ENCODE measurements at places on chromosomes 3 and 15.

- no peak for DNase-seq
Measured at GRCh38 chr15:72098040-72098439, 19.9 kb downstream of the MYO9A start.

DNA sequence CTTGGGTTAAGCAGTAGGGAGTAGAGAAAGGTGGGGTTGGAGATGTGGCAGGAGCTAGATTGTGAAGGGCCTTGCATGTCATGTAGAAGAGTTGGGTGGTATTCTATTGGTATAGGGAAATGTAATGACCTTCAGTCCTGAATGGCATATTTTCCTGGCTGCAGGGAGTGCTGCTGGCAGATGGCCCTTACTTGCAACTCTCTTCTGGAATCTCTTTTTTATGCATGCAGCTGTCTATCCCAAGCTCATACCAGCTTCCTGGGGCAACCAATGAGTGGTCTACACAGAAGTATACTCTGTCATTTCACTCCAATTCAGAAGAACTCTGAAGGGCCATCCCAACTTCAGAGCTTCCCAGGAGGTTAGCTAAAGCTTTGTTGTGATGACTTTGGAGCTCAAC is 144.7 kb upstream of the ANKRD28 start:
- DNase-seq, result no peak

DNA sequence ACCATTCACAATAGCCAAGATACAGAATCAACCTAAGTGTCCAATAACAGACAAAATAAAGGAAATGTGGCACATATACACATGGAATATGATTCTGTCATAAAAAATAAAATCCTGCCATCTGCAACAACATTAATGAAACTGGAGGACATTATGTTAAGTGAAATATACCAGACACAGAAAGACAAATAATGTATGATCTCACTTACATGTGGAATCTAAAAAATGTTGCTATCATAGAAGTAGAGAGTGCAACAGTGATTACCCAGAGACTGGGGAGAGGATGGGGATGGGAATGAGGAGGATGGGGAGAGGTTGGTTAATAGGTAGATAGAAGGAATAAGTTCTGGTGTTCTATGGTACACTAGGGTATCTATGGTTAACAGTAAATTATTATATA is 28.7 kb downstream of the MRPL3 start:
- no peak for DNase-seq

DNA sequence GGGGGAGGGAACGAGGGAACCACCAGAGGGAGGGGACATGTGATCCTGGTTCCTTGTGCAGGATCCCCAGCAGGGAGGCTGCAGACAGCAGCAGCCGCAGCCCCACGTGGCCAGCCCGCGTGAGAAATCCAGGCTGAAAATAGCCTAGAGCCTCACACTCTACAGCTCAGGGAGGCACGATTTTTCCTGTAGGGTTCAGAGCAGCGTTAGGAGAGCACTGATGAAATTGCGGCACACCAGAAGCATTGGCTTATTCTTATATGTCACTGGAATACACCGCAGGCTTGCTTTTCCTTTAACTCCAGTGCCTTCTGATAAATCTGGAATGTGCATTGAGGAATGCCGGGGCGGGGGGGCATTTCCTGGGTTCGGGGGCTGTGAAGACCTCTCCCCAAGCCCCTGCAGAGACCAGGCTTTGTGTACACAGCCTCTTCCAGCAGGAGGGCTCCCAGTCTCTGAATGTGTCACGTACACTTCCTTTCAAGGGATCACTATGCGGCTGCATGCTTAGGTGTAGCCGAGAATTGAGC is 193.0 kb downstream of the ATP10A start:
- DNase-seq, result no peak

DNA sequence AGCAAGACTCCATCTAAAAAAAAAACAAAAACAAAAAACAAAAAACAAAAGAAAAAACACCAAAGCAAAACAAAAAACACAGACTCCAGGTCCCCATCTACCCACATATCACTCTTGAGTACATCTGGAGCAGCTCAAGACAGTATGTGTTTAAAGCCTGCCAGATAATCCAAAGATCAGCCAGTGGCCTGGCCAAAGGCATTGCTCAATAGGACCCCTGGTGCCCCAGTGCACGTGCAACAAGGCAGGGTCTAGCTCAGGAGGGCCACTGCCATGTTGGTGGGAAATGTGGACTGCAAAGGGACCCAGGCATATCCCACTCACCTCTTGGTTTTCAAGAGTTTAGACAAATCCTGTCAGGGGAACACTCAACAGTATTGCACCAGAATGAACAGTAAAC is 279.5 kb downstream of the RPLP1 start:
- DNase-seq, result no peak

- no peak for DNase-seq
Measured at GRCh38 chr15:48336940-48337339, 5.7 kb downstream of the DUT start.
